Activated CD4-positive, alpha-beta T cell treated with anti-CD3 and anti-CD28 coated beads for 24 hours (primary cell): ENCODE measurements at places on chromosomes 4 and X.
A peak's percentile ranks its signal among the peaks of the same experiment; 100 is the strongest.

DNA sequence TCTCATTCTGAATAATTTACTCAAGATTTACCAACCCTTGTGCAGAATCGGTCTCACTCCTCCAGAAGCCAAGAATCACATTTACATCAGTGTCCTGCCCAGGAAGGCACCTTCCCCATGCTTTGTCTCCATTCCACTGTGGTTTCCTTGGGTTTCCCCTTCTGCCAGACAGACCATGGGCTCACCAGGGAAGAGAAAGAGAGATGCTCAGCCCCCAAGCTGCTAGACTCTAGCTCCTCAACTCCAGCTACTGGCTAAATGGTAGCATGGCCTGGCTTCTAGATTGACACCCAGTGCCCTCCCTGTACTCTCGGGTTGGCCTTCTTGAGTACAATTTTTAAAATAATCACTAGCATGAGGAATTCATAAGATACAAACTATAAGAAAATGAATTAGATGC is 12.9 kb downstream of the TLR10 start:
- no peak for DNase-seq

DNA sequence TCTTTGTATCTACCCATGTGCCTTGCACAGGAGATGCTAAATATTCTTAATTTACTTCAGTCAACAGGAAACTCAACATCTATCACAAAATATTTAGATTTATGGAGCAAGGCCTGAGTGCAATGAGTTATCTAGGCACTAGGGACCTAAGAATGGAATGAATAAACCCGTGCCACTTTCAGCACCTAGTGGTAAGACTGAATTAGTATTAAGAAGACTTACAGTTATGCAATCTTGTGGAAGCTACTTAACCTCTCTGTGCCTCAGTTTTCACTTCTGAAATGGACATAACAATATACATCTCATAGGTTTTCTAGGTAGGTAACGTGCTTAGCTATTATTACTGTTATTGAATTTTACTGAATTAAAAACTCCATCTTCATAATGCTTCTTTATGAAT is 144.6 kb upstream of the MAP3K15 start:
- no peak for DNase-seq

DNA sequence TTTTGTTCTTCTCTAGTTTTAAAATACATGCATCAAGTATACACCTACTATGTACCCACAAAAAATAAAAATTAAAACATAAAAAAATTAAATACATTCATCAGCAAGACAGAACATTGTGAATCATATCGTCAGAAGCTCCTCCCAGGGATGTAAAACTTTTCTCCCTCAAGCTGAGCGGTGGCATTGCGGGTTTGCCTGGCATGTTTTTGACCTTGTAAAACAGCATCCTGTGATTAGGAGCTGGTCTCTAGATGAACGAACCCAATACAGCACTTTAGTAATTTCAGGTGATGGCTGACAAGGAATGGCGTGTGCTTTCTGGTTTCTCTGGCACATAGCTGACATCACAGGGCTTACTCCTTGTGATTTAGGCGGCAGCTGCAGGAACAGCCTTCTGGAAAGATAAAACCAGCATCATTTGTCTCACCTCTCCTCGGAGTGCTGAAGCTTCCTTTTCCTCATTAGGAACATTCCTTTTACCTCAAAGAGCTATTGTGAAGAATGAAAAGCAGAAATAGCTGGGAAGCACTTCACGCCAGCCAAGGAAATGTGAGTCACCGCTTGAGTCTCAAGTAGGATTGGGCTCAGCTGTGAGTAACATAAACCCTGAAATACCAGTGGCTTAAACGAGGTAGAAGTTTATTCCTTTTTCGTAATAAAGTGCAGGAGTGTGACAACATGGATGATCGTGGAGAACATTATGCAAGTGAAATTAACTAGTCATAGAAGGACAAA is 44.3 kb downstream of the NYX start:
- no peak for DNase-seq

DNA sequence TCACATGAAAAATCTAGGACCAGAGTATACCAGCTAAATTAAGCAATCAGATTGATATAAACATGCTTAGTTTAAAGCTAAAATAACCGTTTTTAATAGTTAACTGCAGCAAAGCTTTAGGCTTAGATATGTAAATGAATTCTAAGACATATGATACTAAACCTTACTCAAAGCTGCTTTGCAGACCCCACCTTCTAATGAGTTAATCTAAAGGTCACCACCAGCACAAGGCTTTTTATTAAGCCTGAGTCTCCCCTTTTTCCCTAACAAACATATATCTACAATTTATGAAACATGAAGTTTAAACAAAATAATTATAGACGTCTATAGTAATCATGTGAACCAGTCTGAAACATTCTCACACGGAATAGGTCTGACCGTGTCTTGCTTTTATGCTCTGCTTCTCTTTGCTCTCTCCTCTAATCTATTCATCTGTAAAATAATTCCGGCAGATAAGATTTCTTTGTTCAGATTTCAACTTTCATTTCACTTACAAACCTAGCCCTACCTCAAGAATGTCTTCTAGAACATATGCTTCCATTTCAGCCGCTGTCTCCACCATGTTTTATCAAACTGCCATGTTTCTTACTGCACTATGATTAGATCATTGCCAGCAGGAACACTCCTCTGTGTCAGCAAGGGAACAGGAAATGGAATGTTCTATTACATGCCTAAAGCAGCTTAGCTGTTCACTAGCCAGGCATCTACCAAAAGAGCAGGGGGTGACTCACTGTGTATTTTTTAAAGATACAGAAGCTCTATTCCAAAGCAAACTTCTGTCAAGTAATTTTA is 35.9 kb downstream of the ANKRD17 start:
- DNase-seq: peak; percentile 5

- DNase-seq: no peak
Measured at GRCh38 chr4:6233929-6234328, 33.6 kb upstream of the JAKMIP1 start.

DNA sequence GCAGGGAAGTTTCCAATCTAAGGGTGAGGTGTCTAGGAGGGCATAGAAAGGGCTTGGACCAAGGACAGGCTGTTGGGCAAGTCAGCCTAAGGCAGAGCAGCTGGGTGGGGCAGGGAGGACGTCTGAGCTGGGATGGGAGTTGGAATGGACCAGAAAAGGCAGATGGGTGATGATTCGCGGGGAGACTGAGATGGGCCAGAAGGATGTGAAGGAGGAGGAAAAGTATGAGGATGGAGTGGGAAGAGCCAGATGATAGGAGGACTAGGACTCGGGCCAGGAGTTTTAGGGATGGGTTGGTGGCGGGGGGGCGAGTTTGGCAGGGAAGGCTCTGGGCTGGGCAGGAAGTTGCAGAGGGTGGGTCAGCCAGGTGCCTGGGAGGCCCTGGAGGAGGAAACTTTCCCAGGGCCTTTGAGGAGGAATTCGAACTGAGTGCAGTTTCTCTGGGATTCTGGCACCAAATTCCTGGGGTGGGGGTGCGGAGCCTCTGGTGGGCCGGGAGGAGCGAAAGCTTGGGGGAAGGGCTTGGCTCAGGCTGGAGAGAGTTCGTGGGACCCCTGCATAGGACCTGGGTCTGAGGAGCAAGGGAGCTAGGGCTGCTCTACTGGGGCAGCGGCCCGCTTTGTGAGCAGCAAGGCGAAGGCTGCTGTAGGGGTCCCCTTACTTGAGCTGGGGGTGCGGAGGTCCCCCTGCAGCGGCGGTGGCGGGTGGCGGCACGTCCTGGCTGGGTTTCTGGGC is 8.7 kb upstream of the TIMP1 start:
- DNase-seq: no peak

GRCh38 chr4:175460414-175460813 is 351.6 kb downstream of the GPM6A start:
- no peak for DNase-seq

DNA sequence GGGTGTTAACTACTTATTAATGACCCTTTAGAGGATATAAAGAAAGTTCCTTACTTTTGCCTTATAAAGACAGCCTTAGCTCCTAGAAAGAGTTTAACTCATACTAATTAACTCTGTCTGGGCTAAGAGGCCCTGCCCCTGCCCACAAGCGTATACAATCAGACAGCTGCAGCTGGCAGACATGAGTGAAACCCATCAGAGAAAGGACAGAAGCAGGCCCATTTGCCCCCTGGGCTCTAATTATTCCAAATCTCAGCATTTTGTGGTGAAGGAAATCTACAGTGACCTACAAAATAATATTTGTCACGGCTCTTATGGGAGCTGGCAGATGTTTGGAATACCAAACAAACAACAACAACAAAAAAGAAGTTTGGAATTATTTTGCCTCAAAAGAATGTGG is 71.8 kb downstream of the CHRDL1 start:
- no peak for DNase-seq

DNA sequence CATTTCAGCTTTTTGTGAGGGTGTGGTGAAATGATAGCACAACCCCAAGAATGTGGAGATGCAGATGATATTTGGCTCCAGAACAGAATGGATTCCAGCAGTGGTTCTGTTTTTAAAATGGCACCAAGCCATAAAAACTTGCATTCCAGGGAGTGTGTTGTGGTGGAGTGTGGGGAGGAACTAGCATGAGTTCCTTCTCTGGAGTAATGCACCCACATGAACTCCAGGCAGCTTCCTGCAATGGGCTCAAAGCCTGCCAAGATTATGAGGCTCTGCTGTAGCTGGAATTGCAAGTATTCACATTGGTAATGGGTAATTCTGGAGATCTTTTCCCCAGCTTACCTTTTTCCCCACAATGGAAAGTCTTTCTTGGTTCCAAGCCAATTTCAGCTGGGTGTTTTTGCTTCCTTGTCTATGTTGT is 161.4 kb downstream of the RAB28 start:
- no peak for DNase-seq

- DNase-seq: no peak
Measured at GRCh38 chr4:16596267-16596666, 302.2 kb downstream of the LDB2 start.

- DNase-seq: no peak
Measured at GRCh38 chr4:128166982-128167381, 105.9 kb downstream of the LARP1B start.

DNA sequence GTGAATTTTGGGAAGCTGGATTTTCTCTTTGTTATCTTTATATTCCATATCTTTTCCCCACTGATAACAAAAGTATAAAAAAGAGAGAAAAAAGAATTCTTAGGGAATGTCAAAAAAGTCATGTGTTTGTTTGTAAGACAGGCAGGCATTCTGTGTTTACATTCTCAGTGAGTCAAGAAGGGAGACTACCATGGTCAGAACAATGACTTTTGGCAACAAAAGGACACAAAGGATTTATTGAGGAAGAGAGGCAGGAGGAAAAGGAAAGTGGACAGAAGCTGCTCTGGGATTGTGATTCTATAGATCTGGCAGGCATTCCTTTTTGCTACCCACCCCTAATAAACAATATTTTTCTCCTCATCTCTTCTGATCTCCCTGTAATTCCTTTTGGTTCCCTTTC is 5.9 kb upstream of the ANK2 start:
- DNase-seq: no peak

DNA sequence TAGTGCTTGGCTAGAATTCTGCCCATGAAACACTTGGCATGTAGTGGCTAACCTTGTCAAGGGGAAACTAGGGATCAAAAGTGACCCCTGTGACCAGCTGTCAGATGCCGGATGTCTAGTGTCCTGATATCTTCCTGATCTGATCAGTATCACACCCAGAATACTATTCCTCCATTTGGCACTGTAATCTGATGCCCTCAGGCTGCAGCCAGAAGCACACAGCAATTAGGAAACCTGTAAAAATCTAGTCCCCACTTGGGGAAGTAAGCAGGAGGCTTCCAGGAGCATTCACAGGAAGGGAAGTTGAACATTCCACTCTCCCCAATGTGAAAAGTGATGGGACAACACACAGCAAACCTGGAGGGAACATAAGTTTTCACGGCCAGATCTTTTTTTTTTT is 125.1 kb downstream of the HS6ST2 start:
- DNase-seq: no peak

DNA sequence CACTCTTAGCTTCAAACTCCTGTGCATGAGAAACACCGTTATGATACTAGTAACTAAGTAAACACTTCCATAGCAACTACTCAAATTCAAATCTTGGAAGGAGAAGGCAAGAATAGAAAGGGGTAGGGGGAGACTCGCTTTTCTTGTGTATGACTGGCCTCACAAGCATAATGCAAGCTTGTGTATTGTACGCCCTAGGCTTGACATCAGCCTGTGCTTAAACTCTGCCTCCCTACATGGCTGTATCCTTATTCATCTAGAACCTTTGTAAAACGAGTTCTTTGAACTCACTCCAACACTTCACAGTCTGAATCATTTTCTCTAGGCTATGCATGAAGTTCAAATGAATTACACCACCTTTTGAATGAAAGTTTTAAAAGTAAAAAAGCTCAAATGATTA is 1071.2 kb upstream of the ADGRL3 start:
- no peak for DNase-seq

DNA sequence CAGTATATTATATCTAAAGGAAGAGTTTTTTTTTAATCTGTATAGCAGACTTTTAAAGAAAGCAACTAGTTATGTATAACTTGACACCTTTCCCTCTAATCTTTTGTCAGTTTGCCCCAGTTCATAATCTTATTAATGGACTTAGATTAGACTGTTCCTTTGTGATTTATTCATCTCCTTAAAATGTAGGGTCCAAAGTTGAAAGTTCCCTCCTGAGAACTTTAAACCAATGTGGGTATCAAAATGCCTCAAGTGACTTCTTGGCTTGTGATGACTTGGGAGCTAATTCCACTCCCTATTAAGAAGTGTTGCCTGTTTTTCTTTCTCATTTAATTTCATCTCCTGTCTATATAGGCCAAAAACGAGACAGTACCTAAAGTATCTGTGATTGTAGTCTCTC is 6.3 kb upstream of the SDAD1 start:
- DNase-seq: no peak

GRCh38 chr4:77910676-77911075 is 48.0 kb downstream of the MRPL1 start:
- no peak for DNase-seq

DNA sequence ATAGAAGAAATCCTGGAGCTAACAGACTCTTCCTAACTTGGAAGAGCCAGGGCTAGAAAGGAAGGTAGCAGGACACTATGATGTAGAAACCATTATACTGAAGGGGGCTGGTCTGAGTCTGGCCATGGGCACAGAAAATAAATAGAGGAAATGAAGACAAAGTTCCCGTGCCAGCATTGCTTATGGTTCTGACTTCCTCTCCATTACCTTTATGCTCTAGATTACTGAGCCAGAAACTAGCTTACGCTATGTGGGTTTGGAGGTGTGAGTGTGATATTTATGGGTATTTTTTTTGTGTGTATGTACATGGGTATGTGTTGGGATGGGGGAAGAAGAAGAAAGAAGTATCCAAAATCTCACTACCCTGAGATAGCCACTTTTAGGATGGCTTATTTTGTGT is 148.3 kb downstream of the GLUD2 start:
- no peak for DNase-seq

DNA sequence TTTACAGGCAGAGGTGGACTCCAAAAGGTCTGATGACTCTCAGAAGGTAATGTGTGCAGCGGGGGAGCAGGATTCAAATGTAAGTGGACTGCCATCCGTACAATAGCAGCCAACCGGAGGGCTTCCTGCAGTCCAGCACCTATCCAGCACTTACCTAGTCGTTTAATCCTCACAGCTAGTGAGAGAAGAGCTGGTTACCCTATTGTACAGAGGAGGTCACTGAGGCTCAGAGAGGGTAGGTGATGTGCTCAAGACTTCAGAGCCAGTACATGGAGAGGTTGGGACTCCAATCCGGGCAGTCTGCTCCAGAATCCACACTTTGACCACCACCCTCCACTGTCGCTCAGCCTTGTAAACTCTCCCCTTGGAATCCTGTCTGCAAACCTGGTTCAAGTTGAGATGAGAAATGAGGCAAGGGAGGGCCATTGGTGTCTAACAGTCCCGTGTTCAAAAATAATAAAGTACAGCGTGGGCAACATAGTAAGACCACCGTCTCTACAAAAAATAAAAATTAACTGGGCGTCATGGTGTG is 22.5 kb upstream of the JAKMIP1 start:
- DNase-seq: no peak

- DNase-seq: no peak
Measured at GRCh38 chrX:40853004-40853815, 117.9 kb upstream of the MED14 start.
